ENCODE measurements at places on chromosomes 7 and 10.

GRCh38 chr7:99078416-99078815 lies 65.5 kb downstream of the SMURF1 start:
- no peak for DNase-seq

DNA sequence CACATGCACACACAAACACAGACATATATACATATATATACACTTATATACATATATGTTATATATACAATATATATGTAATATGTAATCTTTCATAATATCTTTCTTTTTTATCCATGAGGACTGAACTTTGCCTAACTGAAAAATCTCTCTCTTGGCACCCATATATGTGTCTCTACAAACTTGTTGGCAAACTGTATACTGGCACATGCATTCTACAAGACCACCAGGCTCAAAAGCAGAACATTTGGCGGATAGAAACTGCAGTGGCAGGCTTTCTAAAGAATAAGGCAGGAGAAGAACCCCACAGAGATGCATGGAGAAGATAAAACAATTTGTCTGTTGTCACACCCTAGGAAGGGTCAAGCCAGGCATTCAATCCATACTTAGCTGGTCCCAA lies 165.3 kb downstream of the NRG3 start:
- DNase-seq = no peak

DNA sequence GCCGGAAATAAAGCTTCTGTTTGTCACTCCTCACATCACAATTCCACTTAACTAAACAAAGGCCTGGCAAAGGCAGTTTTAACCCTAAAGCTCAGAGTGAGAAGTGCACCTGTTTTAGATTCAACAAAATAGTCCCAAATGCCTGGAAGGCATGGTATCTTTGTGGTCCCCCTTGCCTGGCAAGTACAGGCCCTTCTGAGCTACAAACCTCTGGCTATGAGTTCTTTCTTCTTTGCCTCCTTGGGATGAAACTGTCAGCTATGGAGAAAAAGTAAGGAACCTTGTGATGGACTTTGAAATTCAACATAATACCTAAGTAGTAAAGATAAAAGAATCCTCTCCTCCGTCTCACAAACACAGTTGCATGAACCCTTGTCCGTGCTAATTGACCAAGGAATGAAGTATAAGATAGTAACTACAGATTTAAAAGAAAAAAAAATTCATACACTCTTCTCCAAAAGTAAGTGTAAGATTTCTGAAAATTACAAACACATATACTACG lies 244.5 kb upstream of the ETV1 start:
- no peak for DNase-seq

- no peak for DNase-seq
Observed at GRCh38 chr10:47039562-47039913, 128.3 kb downstream of the PTPN20 start.

DNA sequence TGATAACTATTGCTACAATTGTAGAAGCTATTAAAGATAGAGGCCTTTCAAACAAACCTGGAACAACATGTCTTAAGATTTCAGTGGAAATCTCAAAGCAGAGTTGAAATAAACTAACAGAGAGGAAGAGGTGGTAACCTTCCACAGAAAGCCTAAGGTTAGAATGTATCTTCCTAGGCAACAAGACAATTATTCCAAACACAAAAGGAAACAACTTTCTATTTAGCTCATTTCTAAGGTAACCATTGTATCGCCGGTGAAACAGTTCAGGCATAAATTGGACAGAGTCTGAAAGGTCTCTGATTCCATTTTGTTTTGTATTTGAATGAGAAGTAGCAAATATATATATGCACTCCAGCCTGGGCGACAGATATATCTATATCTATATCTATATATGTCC lies 30.7 kb upstream of the HYCC1 start:
- DNase-seq = no peak

DNA sequence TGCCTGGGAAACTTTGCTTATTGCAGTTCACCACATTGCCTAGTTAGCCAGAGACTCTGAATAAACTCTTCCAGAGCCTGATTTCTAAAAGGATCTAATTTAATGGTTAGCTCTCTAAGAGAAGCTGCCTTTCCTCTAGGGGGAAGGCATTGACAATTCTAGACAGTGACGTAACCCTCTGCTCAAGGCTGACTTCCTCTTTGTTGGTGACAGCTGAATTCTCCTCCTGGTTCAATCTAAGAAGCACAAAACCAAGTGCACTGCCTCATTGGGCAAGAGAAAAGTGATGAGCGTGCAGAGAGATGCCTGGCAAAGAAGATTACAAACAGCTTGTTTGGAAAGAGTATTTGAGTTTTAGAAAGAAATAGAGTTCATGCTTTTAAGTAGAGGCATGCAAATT lies 102.7 kb downstream of the MACC1 start:
- DNase-seq = no peak

GRCh38 chr7:8783229-8783628 lies 349.8 kb downstream of the NXPH1 start:
- DNase-seq = no peak

DNA sequence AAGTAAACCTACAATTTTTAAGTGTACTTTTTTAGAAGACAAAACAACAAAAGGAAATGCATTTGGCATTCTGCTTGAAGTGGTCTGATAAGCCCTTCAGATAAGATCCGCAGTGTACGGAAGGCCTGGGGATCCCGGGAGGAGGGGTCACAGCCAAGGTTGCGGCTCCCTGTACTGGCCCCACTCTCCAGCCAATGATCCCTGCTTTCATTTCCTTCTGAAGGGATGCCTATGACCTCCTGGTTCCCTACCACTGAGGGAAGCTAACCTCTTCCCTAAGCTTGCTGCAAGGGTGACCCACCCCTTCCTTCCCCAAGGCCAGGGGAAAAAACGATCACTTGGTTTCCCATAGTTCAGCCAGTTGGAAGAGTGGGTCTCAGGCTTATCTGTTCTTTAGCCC lies 5.3 kb downstream of the DENND2A start:
- DNase-seq = no peak
